Thyroid gland (tissue), 4 donors: ENCODE measurements at places on chromosomes 11 and 22.

DNA sequence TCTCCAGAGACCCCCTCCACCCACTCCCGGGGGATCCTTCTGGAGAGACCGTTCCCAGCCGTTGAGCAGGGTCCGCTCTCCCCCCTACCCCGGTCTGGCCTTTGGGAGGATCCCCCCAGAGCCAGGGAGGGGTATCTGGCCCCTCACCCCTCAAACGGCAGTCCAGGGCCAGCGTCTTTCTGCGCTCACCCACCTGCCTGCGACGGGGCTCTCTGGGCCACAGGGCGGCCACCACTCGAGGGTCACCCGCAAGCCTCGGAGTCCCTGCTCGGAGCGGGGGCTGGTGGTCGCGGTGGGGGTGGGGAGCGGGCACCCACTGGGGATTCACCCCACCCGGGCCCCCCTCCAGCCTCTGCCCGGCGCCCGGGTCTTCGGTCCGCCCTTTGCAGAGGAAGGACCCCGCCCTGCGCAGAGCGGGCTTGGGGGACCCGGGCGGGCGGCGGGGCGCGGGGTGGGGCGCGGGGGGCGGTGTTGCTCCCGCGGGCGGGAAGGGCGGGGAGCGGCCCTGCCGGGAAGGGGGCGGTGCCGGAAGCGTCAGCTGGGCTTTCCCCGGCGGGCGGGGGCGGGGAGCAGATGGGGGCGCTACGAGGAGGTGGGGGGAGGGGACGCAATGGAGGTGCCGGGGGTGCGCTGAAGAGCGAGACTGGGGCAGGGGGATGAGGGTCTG is 16.6 kb downstream of the CRELD2 start:
- peak; percentile 85 for DNase-seq
- no peaks in the 10 kb centered on the region for H3K27me3 ChIP-seq
- peak overlapping the region; percentile 24 for H3K4me3 ChIP-seq

DNA sequence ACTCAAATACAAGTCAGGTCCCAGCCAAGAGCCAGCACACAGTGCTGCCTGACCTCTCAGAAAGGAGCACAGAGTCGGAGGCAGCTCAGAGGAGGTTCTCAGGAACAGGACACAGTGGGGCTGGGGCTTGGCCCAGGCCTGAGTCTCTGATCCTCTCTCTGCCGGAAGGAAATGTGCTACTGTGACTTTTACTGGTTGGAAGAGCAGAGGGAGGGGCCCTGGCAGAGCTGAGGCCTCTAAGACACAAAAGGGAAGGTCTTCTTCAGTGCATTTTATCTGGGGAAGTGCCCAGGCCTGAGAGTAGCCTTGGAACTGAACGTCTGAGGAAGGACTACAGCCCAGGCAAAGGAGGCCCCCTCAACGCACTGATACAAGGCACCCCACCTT is 16.2 kb upstream of the CASTOR1 start:
- peaks cover 100% of the 10 kb centered on the region for H3K4me1 ChIP-seq
- DNase-seq: peak; percentile 46
- H3K27me3 ChIP-seq: no peaks in the 10 kb centered on the region
- no peaks in the 10 kb centered on the region for H3K36me3 ChIP-seq

GRCh38 chr11:26331911-26332571 is at the start of gene ANO3:
ANO3 (plus strand) TSS chr11:26332130; CDS start chr11:26332276, 146 bp downstream.
- H3K27me3 ChIP-seq: no peaks in the 10 kb centered on the region
- peak; percentile 88 for DNase-seq
- peaks cover 4% of the 10 kb centered on the region for H3K4me1 ChIP-seq
- H3K4me3 ChIP-seq: no peak within 1 kb of the TSS
- H3K36me3 ChIP-seq: no peaks in the 10 kb centered on the region

- no peaks in the 10 kb centered on the region for H3K27me3 ChIP-seq
- H3K4me3 ChIP-seq: no peak overlapping the region
- DNase-seq: no peak
- no peaks in the 10 kb centered on the region for H3K36me3 ChIP-seq
- peaks cover 6% of the 10 kb centered on the region for H3K4me1 ChIP-seq
Observed at GRCh38 chr11:102318469-102318868, 1.2 kb downstream of the BIRC3 start.

DNA sequence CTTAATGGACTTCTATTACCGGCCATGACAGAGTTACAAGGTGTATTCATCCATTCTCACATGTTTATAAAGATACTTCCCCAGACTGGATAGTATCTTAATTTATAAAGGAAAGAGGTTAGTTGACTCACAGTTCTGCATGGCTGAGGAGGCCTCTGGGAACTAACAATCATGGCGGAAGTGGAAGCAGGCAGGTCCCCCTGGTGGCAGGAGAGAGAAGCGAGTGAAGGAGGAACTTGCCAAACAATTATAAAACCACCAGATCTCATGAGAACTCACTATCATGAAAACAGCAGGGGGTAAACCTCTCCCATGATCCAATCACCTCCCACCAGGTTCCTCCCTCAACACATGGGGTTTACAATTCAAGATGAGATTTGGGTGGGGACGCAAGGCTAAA is 170.0 kb upstream of the PDGFD start:
- no peak overlapping the region for H3K27ac ChIP-seq
- H3K27me3 ChIP-seq: no peaks in the 10 kb centered on the region
- no peak overlapping the region for H3K4me3 ChIP-seq
- no peaks in the 10 kb centered on the region for H3K36me3 ChIP-seq
- H3K4me1 ChIP-seq: no peaks in the 10 kb centered on the region
- no peak for DNase-seq

GRCh38 chr22:24450610-24451009 is 23.2 kb downstream of the ADORA2A start:
- no peak for DNase-seq
- H3K4me1 ChIP-seq: peaks cover 10% of the 10 kb centered on the region
- no peak overlapping the region for H3K27ac ChIP-seq
- H3K27me3 ChIP-seq: no peaks in the 10 kb centered on the region
- no peak overlapping the region for H3K4me3 ChIP-seq

DNA sequence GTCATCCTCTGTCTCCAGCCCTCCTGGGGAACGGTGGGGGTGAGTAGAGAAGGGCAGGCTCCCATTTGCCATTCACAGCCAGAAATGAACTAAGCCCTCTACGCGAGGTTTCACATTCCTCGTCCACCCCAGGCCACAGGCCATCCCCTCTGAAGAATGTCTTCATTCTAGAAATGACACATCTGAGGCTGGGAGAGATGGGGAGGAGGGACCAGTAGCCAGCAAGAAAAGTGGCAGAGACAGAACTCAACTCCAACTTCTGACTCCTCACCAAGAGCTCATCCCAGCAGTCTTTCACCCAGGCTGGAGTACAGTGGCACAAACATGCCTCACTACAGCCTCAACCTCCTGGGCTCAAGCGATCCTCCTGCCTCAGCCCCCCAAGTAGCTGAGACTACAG is 3.4 kb downstream of the CTSF start:
- no peaks in the 10 kb centered on the region for H3K36me3 ChIP-seq
- peaks cover 3% of the 10 kb centered on the region for H3K4me1 ChIP-seq
- no peak for DNase-seq
- no peak overlapping the region for H3K27ac ChIP-seq
- H3K4me3 ChIP-seq: no peak overlapping the region
- H3K27me3 ChIP-seq: no peaks in the 10 kb centered on the region

GRCh38 chr22:38461414-38462081 is 6.3 kb upstream of the KDELR3 start:
- no peak overlapping the region for H3K27ac ChIP-seq
- H3K36me3 ChIP-seq: no peaks in the 10 kb centered on the region
- no peak overlapping the region for H3K4me3 ChIP-seq
- peaks cover 4% of the 10 kb centered on the region for H3K4me1 ChIP-seq

DNA sequence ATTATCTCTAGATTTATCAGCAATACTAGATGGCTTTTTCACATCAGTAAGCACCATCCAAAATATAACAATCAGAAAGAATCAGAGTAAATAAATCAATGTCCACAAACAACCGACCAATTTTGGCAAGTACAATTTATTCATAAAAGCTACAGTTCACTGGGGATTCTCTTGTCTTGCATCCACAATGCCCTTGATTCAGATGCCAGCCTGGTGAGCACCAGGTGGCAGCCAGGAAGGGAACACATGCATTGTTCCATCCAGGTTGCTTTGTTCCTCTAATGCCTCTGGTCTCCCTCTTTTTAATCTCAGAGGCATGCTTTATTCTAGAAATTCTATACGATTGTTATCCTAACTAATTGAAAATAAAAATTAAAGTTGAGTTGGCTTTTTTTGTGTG is 242.1 kb upstream of the KIRREL3 start:
- no peak for DNase-seq
- H3K27ac ChIP-seq: no peak overlapping the region
- no peaks in the 10 kb centered on the region for H3K4me1 ChIP-seq
- H3K27me3 ChIP-seq: no peaks in the 10 kb centered on the region
- no peaks in the 10 kb centered on the region for H3K36me3 ChIP-seq
- H3K4me3 ChIP-seq: no peak overlapping the region

DNA sequence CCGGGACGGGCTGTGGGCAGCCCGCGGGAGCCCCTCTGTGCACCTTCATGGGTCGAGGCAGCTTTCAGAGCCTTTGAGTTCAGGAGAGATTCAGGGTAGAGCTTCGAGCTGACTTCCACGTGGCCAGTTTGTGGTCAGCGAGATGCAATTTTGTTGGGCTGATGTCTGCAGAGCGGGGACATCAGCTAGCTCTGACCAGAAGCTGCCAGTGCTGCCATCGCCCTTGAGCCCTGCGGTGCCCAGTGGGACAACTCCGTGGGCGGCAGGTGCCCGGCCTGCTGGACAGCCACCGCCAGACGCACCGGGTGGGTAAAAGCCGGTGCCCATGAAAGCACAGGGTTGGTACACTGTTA is 719 bp downstream of the TALDO1 start:
- peak overlapping the region; percentile 95 for H3K27ac ChIP-seq
- DNase-seq: peak; percentile 42
- H3K4me1 ChIP-seq: peaks cover 23% of the 10 kb centered on the region
- no peaks in the 10 kb centered on the region for H3K27me3 ChIP-seq
- no peaks in the 10 kb centered on the region for H3K36me3 ChIP-seq

DNA sequence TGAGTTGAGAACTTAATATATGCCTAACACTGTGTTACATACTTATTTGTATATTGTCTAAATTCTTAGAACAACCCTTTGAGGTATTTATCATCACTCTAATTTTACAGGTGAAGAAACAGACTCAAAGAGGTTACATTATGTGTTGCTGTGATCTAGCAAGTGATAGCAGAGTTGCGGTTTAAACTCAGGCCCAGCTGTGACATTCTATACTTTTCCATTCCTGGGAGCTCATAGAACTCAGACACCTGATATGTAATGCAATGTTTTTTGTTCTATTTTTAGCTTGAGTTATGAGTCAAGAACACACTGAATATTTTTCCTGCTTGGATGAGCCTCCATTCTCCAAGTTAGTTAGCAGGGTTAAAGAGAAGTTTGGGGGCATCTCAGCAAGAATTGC is 449.7 kb upstream of the DDI1 start:
- H3K36me3 ChIP-seq: no peaks in the 10 kb centered on the region
- no peaks in the 10 kb centered on the region for H3K27me3 ChIP-seq
- no peaks in the 10 kb centered on the region for H3K4me1 ChIP-seq
- H3K4me3 ChIP-seq: no peak overlapping the region

DNA sequence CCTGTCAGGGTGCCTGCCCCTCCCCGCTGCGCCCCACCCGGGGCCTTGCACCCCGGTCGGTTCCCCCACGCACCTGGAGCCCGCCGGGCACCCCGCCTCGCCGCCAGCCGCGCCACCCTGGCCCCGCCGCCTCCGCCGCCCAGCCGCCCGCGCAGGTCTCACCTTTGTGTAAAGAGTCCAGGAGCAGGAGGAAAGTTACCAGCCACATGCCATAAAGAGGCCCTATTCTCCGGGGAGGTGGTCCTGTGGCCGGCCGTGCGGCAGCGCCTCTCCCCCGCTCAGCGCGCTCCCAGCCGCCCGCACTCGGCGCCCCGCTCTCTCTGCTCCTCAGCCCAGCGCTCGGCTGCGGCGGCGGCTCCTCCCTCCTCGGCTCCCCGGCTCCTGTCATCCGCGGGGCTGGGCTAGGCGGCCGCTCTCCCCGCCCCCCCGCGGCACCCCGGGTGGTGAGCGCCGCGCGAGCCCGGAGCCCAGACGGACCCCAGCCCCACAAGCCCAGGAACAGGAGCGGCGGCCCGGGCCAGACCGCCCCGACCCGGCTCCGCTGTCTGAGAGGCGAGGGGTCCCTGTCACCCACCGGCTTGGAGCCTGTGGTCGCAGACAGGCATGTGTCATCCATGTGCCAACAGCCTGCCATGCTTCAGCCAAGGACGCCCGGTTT is at the start of gene DSCAML1:
DSCAML1 (minus strand) TSS at position 345 of the 658 bp plus-strand sequence; CDS start at position 208, 137 bp downstream.
- peak; percentile 61 for DNase-seq
- H3K4me3 ChIP-seq: no peak within 1 kb of the TSS
- H3K27ac ChIP-seq: no peak within 1 kb of the TSS
- H3K36me3 ChIP-seq: no peaks in the 10 kb centered on the region

GRCh38 chr11:100824041-100824809 is 137.1 kb downstream of the ARHGAP42 start:
- peaks cover 9% of the 10 kb centered on the region for H3K4me1 ChIP-seq
- H3K4me3 ChIP-seq: no peak overlapping the region
- no peak for DNase-seq
- H3K36me3 ChIP-seq: no peaks in the 10 kb centered on the region
- H3K27me3 ChIP-seq: no peaks in the 10 kb centered on the region

DNA sequence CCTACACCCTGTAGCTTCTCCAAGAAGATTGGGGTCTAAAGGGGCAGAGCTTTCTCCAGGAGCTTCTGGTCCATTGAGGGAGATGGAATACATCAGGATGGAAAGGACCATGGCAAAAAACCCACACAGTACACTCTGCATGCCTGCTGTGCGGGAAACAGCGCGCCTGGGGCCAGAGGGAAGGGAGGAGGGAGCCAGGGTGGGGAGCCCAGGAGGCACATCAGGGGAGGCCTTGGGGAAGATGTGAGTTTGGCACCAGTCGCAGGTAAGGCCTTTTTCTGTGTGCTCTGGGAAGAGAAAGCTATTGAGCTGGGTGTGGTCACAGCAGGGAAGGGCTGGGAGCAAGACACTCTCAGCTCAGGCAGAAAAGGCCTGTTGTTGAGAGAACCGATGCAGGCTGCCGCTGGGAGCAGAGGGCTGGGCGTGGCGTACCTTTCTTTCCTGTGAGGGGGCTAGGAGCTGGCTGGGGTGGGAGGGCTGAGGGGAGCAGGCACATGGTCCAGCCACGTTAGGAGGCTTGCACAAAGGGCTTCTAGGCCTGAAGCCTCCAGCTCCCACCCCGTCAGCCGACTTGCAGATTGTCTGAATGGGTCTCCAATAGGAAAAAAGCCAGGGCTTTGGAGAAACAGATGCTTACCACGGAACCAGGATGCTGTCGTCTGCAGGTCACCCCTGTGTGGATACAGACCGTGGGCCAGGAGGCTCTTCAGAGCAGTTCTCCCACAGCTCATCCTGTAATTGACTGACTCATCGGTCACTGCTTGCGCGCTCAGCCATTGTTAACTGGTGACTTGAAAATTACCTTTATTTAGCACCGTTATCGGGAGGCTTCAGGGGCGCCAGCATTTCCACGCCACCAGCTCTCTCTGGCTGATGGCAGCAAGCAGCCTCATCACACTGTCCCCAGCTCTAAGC is 237.3 kb downstream of the ST3GAL4 start:
- H3K4me1 ChIP-seq: peaks cover 22% of the 10 kb centered on the region
- no peaks in the 10 kb centered on the region for H3K36me3 ChIP-seq
- DNase-seq: no peak
- H3K27me3 ChIP-seq: no peaks in the 10 kb centered on the region
- H3K27ac ChIP-seq: no peak overlapping the region
